CD4-positive, alpha-beta T cell treated with Interleukin-10 for 1 hour (primary cell): ENCODE measurements at places on chromosomes 16 and 17.

GRCh38 chr17:81927653-81928543 is at the start of gene MAFG:
Gene MAFG (minus strand): TSS chr17:81927735. CDS start chr17:81923185, 4,550 bp downstream.
- peak; percentile 91 for DNase-seq

GRCh38 chr17:62134397-62134796 is 69.3 kb upstream of the MED13 start:
- no peak for DNase-seq

DNA sequence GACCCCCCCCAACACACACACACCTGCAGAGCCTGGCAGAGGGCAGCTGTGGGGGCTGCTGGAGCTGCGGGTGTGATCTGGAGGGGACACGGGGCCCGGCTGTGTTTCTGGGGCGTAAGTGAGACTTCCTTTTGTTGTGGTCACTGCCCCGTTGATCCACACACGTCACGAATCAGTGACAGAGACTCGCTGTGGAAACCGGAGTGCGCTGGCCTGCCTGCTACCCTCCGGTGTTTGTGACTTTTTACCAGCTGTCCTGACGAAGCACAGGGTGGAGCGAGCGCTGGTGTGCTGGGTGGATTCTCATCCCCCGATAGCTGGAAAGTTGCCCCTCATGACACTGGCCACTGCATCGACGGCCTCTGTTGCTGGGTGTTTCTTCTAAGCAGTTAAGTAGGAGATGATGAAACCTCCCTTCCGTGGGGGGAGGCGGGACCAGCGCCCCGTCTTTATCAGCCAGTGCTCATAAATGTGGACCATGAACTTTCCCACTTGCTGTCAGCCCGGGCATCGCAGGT is 2.3 kb downstream of the METRNL start:
- DNase-seq: peak; percentile 49

DNA sequence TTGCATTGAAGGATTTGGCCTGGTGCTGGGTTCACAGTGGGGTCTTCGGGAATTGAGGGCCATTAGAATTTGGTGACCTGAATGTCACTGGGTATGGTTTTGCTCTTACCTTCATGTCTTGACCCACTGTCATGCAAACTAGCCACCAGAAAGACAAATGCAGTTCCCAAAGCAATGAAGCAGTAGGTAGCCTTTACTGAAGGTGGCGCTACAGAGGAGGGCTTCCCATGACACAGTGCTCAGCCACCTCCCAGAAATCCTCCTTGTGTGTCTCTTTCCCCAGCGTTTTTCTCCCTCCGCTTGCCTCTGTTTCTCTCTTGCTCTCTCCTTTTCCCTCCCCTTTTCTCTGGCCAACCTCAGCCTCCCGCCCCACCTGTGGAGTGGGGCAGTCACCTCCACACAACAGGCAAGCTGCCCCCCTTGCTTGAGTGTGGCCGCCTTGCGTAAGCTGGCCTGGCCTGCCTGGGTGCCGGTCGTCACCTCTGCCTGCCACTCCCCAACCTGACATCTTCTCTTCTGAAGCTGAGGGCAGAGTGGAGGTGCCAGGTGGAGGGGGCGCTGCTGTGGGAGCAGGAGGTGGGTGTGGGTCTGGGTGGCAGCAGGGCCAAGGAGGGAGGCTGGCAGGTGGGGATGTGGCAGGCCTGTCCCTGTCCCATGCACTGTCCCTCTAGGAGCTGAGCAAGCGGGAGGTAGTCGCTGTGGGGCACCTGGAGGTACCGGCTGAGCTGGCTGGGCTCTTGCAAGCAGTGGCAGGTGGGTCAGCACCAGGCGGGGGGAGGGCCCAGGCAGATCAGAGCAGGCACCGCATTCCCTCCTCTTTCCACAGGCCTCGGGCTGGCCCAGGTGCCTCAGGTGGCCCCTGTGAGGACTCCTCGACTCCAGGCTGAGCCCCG is 34.7 kb downstream of the MYO15A start:
- no peak for DNase-seq

DNA sequence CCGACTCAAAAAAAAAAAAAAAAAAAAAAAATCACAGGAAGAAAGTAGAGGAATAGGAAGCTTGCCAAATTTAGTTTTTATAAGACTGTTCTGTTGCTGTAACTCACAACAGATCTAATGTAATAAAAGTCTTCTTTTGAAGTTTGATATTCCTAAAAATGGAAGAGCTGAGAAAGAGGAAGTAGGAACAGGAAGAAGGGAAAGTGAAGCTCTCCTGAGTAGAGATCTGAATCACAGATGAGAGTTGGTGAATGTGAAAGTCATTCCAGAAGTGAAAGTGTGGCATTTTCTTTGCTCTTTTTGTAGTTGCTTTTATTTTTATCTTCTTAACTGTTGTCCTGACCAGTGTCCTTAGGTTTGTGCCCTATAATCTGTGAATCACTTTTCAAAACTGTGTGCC is 2.1 kb downstream of the NMT1 start:
- DNase-seq: no peak

DNA sequence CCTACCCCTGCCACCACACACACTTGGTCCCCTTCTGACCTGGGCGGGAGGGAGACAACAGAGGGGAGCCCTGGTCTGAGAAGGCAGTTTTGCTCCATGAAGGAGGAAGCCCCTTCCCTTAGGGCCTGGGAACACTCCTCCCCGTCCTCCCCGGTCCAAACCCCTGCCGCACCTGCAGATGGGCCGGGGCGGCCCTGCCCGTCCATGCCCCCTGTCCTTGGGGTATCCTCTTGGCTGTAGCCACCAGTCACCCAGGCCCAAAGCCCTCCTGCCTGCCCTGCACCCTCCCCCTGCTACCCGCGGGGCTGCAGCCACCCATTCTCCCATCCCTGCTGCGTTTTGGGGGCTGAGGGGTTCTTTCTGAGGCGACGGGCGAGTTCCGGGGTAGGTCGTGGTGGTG is 33.9 kb downstream of the GSE1 start:
- no peak for DNase-seq

DNA sequence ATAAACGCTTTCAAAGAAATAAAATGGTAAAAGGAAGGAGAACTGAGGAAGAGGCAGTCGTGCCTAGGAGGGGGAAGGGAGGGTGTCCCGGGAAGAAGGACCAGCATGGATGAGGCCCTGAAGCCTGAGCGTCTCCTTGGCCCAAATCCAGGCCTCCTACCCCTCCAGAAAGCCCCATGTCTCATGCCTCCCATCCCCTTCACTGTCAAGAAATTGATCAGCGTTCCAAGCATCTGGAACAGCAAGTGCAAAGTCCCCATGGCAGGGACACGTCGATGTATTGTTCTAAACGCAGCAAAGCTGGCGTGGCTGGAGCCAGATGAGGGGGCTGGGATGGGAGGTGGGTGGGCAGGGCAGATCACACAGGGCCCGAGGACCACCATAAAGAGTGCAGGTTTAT is 22.6 kb downstream of the SEC14L5 start:
- DNase-seq: no peak

DNA sequence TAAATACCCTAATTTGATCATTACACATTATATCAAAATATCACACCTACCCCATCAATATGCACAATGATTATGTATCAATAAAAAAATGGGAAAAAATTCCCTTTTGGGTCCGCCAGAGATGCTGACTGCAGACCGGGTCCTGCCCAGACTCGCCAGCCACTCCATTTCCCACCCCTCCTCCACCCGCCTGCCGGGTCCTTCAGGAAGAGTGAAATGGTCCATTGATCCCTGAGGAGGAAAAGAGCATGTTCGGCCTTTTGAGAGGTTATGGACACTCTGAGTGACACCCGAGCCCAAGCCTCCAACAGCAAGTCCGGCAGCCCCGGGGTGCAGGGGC is 123.9 kb upstream of the ZFHX3 start:
- DNase-seq: no peak
